Activated CD4-positive, alpha-beta memory T cell treated with anti-CD3 and anti-CD28 coated beads, Interleukin-2, amount 10 ng/mL, durations not matched to agents 7 days and 5 days (primary cell): ENCODE measurements at places on chromosomes 5 and 9.

GRCh38 chr9:126368020-126368419, 41.4 kb downstream of the MVB12B start:
- no peak for DNase-seq

GRCh38 chr5:139422307-139422893, 16.9 kb downstream of the DNAJC18 start:
- peak; percentile 59 for DNase-seq

DNA sequence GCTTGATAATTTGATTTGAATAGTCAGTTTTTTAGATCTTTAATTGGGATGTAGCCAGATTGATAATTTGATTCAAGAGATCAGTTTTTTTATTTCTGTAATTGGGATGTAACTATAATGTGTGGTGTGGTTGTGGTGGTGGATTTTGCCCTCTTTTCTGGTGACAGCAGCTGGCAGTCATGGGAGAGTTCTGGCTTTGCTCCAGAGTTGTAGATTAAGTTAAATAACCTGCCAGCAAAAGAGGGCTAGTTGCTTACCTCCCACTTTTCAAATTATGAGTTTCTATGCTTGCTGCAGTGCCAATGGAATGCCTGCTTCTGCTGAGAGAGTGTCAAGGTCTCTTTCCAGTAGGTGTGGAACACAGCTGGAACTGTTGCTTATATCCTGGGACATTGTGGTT, 315.1 kb downstream of the CCDC171 start:
- DNase-seq = no peak

DNA sequence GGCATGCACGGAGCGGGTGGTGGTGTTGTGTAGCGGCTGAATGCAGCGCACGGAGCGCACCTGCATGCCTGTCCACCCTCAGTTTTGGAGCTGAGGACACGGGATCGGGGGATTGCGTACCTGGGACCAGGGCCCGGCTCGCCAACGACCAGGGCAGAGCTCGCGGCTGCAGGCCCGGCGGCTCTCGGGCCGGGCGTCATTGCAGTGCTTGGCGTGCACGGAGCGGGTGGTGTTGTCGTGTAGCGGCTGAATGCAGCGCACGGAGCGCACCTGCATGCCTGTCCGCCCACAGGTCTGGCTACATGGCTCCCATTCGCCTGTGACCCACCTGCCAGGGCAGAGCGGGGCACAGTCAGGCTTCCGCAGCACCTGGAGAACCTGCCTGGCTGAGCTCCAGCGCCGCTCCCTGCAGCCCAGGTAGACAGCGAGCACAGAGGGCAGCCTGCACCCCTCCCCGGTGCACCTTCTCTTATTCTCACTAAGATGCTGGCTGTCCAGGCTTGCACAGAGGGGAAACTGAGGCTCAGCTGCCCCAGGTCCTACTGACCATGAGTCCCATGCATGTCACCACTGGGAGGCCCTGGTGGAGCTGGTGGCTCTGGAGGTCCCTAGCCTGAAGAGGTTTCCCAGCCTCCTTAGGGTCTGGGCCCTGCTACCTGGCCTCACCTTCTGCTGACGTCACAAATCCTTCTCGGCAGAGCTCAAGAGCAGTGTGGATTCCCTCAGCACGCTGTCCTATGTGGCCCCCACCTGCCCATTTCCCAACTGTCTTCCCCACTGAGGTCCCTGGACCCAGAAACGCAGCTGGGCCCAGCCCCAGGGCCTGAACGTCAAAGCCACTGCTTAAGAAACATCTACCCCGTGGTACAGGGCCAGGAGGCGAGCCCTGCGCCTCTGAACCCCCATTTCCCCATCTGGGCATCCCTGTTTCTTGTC, 64.9 kb downstream of the ZNF354C start:
- DNase-seq = no peak

- no peak for DNase-seq
Observed at GRCh38 chr5:1444361-1445189, 665 bp downstream of the SLC6A3 start.

DNA sequence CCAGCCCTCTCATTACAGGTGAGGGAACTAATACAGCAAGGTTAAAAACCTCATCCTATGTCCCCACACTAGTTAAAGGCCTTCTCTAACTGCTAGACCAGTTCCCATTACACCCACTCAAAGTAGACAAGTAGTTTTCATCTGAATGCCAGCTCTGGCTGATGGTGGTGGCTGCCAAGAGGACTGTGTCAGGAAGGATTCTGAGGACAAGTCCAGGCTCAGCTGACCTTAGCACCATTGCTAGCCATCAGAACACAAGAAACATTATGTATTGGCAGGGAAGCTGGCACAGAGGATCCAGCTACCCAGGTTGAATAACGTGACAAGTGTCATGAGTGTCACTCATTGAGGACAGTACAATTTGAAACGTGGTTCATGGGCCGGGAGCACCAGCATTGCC, 163.4 kb downstream of the HSD17B3 start:
- DNase-seq = no peak

- no peak for DNase-seq
Observed at GRCh38 chr9:92377876-92378275, 26.5 kb downstream of the OGN start.

GRCh38 chr5:117161718-117162335, 587.2 kb upstream of the SEMA6A start:
- no peak for DNase-seq

GRCh38 chr9:134327671-134328231, 1.5 kb downstream of the RXRA start:
- DNase-seq = no peak

DNA sequence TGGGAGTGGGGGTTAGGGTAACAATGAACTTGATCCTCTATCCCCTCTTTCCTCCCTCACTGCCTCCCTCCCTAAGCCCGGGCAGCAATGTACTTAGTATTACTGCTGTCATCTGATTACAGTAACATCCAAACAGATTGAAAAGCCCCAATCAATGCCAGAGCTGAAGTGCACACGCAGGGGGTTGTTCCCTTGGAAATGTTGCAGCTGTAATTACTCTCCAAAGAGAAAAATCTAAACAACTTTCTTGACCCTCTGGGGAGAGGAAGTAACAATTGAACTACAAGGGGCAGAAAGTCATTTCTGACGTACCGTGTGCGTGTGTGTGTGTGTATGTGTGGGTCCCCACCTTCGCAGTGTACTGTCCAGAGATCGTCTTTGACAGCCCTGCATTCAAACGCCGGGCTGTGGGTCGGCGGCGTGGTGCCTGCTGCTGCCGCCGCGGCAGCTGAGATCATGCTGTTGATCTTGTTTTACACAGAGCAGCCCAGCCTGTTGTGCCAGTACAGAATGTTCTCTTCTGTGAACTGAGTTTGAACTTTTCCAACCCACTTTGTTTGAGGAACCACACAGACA, 66.0 kb upstream of the KLF9 start:
- DNase-seq = no peak

GRCh38 chr5:163424836-163425235, 12.6 kb upstream of the CCNG1 start:
- DNase-seq = no peak

- DNase-seq = no peak
Observed at GRCh38 chr5:173691931-173692330, 75.5 kb upstream of the BOD1 start.

DNA sequence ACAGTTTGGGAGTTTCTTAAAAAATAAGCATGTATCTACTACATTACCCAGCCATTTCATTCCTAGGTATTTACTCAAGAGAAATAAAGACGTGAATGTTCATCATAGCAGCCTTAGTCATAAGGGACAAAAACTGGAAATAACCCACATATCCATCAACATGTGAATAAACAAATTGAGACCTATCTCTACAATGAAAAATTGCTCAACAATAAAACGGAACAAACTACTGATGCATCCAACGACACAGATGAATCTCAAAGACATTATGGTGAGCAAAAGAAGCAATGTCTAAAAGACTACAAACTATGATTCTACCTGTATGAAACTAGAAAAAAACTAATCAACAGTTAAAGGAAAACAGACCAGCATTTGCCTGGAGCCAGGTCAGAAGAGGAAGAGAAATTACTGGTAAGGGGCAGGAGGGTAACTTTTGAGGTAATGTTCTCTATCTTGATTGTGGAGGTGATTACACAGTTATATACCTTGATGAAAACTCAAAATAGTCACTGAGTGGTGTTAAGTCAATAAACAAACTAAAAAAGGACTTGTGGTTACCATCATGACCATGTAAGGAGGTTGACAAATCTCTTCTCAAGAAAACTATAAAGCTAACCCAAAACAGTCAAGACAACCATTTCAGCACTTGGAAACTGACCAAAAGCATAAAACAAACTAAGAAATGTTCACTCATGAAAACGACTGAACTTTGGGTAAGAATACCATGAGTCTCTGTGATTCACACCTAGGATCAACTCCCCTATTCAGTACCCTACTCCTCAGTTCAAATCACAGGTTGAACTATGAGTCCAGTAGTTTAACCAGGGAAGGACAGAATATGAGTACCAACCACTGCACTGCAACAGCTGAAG, 10.4 kb downstream of the UIMC1 start:
- no peak for DNase-seq
